GF-D8 (cell line): ENCODE measurements at places on chromosomes 7 and 10.

- no peak for DNase-seq
Measured at GRCh38 chr7:2299131-2299829, 15.0 kb downstream of the SNX8 start.

GRCh38 chr7:157932498-157933218 is 595.9 kb downstream of the DNAJB6 start:
- no peak for DNase-seq

DNA sequence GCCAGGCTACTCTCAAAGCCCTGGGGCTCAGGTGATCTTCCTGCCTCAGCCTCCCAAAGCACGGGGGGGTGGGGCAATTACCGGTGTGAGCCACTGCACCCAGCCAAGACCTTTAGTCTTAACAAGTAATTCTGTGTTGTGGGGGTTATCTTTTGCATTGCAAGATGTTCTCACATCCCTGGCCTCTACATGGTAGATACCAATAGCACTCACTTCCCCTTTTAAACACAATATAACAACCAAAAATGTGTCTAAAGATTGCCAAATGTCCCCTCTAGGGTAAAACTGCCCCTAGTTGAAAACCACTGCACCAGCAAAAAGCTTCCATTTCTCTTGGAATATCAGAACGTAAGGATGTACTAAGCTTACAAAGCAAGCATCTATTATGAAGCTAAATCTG is 225.0 kb downstream of the CTNNA3 start:
- no peak for DNase-seq

DNA sequence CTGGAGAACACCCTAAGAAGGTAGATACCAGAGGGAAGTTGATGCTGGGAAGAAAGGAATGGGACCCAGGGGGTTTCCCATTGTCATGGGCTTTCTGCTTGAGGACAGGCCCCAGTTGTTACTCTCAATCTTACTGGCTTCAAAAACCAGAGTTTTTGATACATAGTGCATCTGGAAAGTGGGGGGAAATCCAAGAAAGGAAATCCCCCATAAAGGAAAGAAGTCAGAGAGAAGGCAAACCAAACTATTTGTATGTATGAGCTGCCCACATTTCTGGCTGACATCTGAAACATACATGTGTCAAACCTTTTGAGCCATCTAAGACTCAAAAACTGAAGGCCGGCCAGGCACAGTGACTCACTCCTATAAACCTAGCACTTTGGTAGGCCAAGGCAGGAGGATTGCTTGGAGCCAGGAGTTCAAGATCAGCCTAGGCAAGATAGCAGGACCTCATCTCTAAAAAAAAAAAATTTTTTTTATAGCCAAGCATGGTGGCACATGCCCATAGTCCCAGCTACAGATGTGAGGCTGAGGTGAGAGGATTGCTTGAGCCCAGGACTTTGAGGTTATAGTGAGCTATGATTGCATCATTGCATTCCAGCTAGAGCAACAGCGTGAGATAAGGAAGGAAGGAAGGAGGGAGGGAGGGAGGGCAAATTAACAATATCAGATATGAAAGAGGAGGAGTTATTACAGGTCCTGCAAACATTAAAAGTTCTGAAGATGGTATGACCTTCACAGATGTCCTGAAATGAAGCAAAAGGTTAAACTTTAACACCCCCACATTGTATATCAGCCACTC is 6.7 kb upstream of the COA1 start:
- DNase-seq: peak; percentile 64
